Stimulated activated CD4-positive, alpha-beta T cell treated with anti-CD3 and anti-CD28 coated beads, Interleukin-12 subunit alpha, Interleukin-12 subunit beta, amount 100 ng/mL, for 24 hours (primary cell): ENCODE measurements at places on chromosomes 1 and 21.

DNA sequence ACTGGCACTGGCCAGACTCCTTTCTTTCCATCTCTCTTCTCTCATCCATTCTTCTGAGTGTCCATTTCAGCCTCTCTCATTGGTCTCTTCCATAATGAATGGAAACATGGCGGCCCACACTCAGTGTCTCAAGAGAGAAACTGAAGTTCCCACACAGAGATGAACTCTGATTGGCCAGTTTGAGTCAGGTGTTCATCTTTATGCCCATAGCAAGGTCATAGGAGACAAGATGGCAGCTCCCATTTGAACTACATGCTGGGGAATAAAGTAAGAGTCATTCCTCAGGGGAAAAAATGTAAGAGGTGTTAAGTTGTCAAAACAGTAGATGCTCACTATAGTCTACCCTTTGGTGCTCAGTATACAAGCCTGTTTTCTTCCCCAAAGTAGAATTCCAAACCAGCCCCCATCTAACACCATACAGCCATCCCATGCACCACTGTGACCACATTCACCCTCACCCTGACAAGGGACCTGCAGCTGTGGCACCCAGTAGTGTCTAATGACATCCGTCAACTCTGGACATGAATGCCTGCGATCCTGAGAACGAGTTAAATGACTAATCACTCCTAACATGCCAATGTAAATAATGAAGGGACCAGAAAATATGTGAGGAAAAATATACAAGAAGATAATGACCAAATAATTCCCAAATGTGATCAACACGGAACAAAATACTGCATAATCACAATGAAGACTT, 12.4 kb downstream of the CDA start:
- no peak for DNase-seq

GRCh38 chr21:44017601-44018000, 5.5 kb downstream of the TRAPPC10 start:
- no peak for DNase-seq

GRCh38 chr1:66300972-66301451, 232.9 kb upstream of the SGIP1 start:
- DNase-seq = no peak

DNA sequence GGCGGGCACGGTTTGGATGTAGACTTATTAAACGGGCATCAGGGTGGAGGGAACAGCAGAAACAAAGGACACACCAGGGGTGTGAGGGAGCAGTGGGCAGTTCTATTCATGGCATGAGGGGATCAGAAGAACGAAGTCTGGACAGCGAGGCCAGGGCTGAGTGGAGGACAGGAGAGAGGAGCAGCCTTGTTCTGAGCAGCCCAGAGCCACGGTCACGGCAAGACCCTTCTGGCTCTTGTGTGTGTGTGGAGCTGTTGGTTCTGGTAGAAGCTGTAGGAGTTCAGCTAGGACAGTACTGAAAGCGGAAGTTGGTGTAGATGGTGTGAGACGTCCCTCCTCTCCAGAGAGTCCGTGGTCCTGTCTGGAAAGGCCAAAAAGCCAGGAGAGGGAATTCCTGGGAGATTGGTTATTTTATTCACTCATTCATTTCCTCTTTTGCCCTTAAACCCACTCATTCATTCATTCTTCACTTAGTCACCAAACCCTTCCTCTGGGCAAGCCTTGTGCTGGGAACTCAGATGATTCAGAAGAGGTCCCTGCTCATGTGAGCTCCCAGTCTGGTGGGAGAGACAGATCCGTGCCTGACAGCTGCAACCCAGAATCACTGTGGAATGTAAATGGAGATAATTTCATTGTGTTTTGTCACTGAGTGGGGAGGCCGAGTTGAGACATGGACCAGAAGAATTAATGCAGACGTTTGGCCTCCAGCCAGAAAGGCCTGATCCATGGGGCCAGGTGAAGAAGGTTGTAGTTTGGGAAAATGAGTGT, 4.1 kb upstream of the ACOT11 start:
- DNase-seq = no peak

DNA sequence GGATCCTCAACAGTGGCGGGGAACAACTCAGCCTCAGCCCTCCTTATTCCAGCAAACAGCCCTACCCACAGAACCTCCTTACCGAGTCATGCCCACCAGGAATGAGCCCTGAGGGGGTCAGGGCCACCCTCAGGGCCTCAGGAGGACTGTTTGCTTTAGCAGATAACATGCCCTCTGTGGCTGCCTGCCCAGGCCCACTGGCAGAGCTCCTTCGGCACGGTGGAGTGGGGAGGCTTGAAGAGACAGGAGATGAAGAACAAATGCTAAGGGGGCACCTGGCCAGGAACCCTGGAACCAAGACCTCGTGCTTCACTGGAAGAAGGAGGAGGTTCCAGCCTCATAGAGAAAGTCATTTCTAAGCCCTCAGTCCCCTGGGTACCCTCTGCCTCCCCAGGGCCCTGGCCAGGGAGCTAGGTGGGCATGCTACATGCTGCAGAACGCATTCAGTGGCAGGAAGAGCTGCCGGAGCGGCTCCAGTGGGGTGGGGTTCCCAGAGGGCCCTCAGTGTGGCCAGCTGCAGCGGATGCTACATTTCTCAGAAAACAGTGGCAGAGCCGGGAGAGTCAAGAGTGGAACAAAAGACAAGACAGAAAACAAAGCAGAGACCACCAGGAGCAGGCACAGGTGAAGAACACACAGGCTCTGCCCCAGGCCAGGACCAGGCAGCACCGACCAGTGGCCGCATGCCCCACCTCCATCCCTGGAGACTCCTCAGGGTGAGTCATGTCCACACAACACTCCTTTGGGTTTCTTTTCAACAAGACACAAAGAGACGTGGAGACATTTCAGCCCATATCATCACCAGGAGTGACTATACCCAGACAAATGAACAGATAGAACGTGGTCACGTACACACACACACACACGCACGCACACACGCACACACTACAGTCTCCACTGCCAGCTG, 39.8 kb downstream of the RIMS3 start:
- DNase-seq = no peak

DNA sequence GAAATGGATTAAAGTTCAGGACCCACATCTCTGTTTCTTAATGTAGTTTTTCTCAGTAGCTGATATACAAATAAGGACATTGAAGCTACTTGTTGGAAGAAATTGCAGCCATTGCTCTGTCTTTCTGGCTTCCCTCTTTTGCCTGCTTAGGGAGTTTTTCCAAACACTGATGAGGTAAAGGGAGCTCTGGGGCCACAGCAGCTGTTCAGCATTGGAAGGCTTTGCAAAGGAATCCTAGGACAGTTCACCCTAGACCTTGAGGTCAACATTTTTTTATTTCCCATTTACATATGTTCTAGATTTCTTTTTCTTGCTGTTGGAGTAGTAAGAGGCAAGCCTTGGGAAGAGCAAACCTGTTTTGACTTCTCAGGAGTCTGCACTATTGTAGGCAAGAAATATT, 126.9 kb upstream of the PLPPR5 start:
- no peak for DNase-seq

DNA sequence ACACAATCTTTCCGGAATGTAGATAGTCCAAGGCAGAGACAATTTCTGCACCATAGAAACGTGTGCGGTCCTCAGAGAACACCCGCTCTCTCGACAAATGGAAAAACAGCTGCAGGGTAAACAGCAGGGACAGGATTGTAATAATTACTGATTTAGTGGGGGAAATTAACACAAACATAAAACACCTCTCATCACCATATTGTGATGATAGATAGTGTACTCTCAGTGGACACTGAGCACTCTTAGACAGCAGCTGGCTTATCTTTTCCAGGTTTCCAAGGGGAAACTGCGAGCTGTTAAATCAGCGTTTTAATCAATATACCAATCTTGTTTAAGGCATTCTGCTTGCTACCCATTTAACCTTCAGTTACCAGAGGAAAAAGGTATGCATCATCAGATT, 277.1 kb downstream of the AKT3 start:
- DNase-seq = no peak

GRCh38 chr1:198119906-198120305, 36.9 kb upstream of the NEK7 start:
- DNase-seq = no peak

GRCh38 chr1:4736254-4736653, 81.8 kb downstream of the AJAP1 start:
- no peak for DNase-seq

- DNase-seq = no peak
Measured at GRCh38 chr1:68976916-68977610, 480.2 kb upstream of the DEPDC1 start.

GRCh38 chr1:161940866-161941591, 82.6 kb downstream of the OLFML2B start:
- no peak for DNase-seq

GRCh38 chr1:98001764-98002163, 80.9 kb upstream of the DPYD start:
- DNase-seq = no peak

DNA sequence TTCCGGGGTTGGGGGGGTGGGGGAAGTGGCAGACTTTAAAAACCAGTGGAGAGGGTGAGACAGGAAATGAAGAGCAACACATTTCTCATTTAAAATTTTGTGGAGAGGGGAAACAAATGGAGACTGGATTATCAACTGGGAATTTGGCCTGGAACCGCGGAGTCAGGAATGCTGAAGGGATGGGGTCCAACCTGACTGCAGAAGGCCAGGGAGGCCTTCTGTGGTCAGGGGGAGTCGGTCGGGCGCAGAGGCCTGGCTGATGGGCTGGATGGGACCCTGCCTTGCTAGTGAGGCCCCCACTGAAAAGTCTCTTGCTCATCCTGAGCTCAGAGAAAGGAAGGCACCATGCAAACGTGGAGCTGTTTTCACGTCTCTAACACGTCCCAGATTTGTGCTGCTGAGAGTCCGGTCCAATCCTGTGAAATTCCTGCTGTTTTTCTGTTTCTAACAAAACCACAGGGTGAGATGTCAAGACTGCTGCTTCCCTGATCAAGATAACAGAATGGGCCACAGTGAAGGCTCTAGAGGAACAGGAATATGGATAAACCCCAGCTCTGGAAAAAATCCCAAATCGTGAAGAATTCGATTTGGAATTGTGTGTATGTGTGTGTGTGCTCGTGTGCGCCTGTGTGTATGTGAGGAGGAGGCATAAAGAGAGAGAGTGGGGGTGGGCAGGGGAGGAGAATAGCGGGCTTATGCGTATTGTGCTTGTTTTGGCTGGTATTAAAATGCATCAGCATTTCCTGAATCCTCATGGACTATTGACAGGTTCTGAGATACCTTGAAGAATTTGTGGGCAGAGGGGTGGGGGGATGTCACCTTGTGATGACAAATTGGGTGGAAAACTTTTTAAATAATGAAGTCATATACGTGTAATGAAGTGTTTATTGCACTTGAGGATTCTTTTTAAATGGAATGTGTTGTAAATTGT, 117.4 kb downstream of the NGF start:
- no peak for DNase-seq

GRCh38 chr1:206962272-206962671, 8.0 kb downstream of the FCAMR start:
- DNase-seq = no peak

GRCh38 chr1:154747740-154748404, 122.2 kb downstream of the KCNN3 start:
- no peak for DNase-seq

DNA sequence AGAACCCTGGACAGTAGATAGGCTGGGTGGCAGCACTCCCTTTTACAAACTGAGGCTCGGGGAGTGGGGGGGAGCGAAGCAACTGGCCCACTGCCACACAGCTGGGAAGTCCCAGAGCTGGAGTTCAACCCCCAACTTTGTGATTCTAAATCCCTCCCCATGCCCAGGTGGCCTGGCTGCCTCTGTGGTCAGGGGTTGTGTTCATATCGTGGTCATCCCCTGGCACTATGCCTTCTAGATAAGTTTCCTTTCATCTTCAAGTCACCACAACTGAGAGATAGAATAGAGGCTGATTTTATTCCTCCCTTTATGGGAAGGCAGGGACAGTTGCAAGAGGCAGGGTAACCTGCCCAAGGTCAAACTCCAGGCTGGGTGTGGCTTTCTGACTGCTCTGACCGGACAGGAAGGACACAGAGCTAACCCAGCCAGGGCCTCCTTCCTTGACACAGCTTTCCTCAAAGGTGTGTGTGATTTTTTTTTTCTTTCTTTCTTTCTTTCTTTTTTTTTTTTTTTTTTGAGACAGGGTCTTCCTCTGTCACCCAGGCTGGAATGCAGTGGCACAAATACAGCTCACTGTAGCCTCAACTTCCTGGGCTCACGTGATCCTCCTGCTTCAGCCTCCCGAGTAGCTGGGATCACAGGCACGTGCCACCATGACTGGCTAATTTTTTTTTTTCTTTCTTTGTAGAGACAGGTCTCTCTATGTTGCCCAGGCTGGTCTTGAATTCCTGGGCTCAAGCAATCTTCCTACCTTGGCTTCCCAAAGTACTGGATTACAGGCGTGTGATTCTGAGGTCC, 18.4 kb upstream of the TNFRSF1B start:
- DNase-seq = no peak

- no peak for DNase-seq
Measured at GRCh38 chr1:36114371-36114770, 10.7 kb downstream of the COL8A2 start.

DNA sequence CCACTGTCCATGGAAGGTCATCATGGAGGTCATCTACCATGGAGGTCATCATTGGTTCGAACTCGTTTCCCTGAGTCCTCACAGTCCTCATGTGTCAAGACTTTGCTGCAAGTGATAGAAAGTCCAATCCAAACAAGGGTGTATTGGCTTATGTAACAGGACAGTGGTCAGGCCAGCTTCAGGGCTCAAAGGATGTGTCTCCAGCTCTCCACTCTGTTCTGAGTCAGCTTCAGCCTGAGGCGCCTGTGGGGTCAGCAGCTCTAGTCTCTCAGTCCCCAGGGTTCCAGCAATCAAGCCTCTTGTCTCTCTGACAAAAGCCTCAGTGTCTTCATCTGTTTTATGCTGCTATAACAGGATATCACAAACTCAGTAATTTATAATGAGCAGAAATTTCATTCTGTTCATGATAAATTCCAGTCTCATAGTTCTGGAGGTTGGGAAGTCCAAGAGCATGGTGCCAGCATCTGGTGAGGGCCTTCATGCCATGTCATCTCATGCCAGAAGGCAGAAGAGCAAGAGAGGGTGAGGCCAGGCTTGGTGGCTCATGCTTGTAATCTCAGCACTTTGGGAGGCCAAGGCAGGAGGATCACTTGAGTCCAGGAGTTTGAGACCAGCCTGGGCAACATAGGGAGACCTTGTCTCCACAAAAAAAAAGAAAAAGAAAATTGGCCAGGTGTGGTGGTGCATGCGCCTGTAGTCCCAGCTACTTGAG, 19.5 kb downstream of the A3GALT2 start:
- no peak for DNase-seq

DNA sequence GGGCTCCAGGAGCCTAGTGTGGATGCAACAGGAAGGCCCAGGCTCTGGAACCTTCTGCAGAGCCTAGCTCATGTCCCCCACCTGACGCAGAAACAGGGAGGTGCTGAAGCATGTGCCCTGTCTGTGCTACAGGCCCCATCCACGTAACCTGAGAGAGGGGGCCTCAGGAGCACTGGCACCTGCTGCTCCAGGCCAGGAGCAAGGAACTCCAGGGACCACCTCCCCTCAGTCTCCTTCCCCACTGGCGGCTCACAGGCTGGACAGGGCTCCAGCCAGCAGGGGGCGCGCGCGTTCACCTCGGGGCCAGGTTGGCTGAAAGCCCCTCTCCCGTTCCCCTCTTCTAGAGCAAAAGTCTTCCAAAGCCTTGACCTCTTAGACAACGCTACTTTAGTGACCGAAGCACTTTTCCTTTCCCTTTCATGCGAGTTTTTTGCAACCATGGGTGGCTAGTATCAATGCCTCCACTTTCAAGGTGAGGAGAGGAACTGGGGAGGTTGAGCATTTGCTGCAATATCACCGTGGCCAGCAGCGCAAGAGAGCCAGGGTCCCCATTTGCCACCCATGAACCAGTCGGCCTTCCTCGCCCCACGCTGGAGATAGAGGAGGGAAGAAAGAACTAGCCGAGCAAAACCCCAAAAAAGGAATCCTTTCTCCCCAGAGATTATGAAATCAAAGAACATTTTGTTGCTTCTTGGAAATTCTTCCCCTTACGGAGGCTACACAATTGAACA, 52.4 kb upstream of the GPR157 start:
- DNase-seq = peak; percentile 64
